ENCODE measurements at places on chromosomes 2 and 18.
A peak's percentile ranks its signal among the peaks of the same experiment; 100 is the strongest.

DNA sequence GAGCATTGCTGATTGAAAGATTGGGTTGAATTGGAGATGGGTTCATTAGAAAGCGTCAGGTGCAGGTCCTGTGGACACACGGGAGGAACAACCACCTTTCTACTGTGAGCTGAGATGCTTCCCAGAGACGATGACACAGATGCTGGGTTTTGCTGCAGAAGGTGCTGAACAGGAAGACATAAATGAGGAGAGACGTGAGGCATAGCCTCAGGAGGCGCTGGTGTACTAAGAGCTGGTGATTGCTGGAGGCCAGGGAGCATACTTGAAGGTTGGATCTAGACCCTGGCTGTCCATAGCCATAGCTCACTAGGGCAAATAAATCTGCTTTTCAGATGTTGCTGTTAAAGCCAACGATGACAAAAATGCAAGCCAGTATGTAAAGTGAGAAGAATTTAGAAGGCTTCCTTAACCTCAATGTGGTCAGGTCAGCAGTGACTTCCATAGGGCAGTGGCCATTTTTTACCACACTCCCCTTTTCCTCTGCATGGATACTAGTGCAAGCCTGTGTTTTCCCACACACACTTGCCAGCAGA is 153.7 kb downstream of the SOX11 start:
- DNase-seq: no peak

DNA sequence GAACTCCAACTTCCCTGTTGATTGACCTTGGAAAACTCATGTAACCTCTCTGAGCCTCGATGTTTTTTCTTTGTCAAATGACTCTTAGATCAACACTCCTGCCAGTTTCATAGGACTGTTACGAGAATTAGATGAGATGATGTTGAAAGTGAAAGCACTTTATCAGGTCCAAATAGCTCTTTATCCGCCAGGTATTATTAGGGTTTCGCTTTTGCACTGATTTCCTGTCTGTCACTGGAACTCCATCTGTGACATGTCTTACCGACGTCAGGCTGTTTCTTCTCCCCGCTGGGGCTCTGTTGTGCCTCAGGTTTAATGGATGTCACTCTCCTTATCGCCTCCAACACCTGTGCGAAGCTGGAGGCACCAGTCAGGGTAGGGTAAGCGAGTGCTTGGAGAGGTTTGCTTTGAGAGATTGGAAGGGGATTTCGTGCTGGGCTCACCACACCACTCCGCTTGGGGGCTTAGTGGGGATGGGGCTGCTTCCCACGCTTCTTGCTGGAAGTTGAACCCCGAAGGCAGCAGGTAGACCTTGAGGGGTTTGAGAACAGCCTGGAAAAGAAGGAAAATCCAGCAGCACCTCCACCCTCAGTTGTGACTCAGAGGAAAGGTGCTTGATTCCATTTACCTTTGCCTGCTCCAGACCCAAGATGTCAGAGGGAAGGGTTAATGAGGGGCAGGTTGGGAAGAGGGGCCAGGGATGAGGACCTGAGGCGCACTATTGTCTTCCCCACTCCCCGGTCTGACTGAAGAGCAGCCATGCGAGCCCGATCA is 4.3 kb downstream of the GAD1 start:
- DNase-seq: no peak

DNA sequence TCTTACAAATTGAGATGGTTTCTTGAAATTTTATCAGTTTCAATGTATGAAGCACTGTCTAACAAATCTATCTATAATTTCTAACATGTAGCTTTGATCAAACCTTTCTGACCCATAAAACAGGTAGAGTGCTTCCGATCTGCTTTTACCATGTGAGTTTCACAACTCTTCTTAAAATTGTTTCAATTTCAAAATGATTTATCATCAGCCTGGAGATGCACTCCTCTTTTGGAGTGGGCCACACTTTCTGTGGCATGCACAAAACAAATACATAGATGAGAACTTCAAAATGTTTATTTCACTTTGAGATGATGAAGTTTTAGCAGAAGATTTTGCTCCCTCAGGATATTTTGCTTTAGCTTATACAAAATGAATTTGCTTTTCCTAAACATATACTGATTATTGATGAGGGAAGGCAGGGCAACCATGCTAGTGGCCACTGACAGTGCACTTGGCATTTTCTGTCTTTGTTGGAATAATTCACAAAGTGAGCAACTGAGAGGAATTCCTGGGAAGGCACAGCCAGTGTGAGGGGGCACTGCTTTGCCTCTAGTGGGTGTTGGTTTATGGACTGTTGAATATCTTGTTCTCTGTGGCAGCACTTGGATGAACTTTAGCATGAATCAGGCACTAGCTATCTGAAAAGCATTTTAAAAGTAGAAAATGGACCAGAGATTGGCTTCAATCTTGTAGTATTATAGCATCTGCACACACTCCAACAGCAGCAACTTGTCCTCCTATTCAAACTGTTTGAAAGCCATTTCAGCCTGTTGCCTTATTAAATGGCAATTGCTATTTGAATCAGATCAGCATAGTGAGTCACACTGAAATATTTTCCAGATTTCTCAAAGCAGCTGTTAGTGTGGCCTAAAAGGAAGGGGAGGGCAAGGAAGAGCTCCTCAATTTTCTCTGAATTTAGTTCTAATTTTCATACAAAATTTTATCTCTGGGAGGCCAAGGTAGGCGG is 193.2 kb downstream of the CCDC85A start:
- DNase-seq: no peak

DNA sequence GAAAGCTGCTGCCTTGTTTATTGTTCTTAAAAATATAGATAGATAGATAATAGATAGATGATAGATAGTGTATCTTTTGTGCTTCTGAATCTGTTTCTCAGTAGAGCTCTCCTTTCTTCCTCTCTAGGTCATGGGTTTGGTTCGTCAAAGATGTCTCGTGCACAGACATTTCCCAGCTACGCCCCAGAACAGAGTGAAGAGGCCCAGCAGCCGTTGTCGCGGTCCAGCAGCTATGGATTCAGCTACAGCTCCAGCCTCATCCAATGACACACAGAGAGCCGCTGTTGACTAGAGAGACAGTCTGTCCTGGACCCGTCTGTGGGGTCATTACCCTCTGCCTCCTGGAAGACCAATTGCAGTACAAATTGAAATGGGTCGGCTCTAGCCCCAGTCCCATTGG is 106.6 kb downstream of the CD226 start:
- DNase-seq: no peak

- peak; percentile 55 for DNase-seq
These were observed 91.3 kb upstream of the TMEM17 start for GRCh38 chr2:62597323-62597722.

DNA sequence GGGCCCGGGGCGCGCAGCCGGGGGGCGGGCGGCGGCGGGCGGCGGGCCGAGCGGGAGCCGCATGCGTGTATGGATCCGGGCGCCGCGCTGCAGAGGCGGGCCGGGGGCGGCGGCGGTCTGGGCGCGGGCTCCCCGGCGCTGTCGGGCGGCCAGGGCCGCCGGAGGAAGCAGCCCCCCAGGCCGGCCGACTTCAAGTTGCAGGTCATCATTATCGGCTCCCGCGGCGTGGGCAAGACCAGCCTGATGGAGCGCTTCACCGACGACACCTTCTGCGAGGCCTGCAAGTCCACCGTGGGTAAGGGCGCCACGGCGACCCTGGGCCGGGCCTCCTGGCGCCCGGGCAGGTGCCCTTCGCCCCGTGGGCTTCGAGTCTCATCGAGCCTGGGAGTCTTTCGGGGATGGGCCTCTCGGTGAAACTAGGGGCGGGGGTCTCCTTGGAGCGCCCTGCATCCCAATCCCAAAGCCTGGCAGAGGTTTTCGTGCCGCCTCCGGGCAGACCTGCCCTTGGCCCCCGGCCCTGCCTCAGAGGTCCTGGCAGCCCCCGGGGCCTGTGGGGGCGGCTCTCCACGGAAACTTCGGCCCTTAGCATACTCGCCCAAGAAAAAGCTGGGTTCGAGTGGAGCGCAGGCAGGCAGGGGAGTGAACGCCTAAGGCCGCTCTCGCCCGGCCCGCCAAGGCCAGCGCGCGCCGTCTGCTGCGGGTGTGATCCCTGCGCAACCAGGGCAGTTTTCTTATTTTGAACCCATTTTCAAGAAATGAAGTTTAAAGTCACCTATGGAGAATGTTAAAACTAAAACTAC is 622 bp downstream of the RAB12 start:
- no peak for DNase-seq

- DNase-seq: no peak
These were observed 327.6 kb downstream of the TDRD15 start for GRCh38 chr2:21451403-21451802.

- no peak for DNase-seq
These were observed 67.5 kb downstream of the SPATS2L start for GRCh38 chr2:200373973-200374416.

- DNase-seq: no peak
These were observed 50.4 kb downstream of the PLB1 start for GRCh38 chr2:28546242-28546641.

DNA sequence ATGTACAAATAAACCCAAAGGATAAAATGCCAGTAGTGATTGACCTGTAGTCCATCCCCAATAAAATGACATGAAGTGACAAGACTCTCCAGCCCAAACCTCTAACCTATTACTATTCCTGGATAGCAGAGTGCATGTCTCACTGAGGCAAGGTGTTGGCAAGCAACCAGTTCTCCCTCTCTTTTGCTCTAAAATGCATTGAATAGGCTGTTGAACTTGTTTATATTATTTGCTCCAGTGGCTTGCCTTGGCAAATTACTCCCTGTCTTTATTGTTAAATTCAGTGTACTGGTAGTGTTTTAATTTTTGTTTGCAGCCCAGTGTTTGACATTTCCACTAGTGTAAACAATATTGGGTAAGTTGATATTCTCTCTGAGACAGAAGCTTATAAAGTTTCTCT is 70.5 kb downstream of the CSRNP3 start:
- no peak for DNase-seq

DNA sequence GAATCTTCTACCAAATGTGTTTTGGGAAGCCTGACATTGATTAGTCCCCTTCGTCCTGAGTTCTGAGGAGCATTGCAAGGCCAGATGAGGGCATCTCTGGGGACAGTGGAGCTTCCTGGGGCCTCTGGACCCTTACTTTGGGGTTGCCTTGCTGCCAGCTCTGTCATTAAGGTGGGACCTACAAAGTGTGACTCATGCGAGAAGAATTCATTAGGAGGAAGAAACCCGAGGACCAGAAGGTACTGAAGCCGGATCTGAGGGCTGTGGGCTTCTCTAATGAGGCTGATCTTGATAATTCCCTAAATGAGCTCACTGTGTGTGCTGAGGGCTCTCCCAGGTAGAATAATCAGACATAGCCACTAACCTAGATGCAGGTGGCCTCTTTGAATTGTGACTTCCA is 695 bp upstream of the SCYGR2 start:
- no peak for DNase-seq

DNA sequence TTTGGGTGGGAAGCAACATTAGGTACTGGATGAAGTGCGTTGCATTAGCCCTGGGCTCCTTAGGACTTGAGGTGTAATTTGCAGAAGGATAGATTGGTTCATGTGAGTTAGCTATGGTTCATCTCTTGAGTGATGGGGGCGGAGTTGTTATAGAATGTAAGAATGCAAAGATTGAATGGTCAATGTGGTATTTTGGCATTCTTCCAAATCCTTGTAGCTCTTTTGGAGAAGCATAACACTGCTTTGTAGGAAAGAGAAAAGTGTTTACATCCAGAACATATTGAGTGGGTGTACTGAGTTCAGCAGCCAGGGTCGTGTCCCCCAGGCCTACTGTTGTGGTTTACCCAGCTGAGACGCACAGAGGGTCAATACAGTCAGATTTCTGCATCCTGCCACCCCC is 173.5 kb downstream of the FMNL2 start:
- no peak for DNase-seq

DNA sequence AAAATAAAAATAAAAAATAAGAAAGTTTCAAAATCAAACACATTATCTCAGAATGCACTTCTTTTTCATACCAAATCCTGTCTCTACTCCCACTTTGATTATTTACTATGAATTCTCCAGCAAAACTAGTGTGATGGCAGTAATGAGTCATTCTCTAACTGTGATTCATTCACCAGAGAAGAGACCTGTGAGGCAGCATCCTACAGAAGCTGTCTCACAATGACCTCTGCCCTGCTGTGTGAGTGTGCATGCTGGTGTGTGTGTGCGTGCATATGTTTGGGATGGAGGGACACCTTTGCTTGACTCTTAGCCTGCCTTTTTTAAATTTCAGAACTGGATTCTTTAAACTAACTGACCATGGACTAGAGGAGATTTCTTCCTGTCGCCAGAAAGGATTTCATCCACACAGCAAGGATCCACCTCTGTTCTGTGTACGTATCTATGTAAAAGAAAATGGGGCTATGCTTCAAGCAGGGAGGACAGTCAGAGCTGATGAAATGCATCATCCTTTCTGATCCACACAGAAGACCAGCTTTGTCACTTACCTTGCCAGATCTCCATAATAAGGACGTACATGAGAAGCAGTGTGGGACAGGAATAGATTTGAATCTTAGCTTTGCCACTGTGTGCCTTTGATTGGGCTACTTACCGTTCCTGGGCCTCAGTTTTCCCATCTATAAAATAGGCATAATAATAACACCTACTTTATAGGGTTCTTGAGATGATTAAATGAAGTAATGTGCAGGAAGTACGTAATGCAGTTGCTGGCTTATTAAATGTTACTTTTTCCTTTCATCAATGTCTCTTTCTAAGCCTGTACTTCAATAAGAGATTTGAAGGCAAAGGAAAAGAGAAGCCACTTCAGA is 31.2 kb downstream of the STAMBP start:
- DNase-seq: peak; percentile 41

DNA sequence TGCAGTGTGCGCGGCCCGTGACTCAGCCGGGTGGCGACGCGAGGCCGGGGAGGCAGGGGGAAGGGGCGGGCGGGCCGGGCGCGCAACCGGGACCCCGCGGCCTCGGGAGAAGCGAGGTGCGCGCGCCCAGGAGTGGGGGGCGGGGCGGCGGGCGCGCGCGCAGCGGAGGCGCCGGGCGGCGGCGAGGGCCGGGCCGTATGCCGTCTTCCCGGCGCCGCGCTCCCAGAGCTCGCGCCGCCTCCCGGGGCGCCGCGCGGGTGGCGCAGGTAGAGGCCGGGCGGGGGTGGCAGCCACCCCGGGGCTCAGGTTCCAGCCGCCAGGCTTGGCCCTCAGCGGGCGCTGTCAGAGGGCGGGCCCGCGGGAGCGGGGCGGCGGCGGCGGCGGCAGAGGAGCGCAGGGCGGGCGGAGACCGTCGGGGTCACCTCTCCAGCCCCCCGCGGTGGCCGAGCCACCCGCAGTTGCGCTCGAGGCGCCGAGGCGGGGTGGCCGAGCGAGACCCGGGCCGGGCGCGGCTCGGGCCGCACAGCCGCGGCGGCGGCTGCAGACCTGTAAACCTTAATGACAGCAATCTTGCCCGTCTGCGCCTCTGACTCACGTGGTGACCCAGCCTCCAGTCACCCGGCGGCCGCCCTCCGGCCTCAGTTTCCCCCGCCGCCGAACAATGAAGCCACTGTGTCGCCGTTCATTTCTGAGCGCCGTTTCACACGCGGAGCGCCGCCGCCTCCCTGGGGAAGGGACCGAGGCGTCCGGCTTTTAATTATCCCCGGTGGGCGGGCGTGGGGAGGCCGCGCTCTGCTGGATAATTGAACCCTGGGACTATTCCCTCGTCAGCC is 25.3 kb upstream of the SMAD7 start:
- no peak for DNase-seq

DNA sequence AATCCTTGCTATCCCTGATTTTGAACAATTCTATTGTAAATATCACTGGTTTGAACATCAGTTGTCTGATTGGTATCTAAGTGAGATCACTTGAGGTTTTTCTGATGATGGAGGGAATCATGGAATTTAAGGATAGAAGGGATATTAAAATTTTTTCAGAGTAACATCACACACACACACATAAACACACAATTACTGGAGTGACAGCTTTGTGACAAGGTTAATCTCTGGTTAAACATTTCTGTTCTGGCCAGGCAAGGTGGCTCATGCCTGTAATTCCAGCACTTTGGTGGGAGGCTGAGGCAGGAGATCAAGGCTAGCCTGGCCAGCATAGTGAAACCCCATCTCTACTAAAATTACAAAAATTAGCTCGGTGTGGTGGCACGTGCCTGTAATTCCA is 85.3 kb downstream of the SOCS6 start:
- no peak for DNase-seq
